ENCODE measurements at places on chromosomes 3 and 15. TPM values are rescaled to one million over a fixed set of nuclear protein-coding genes. Genes with fewer than 3 reads are reported as not detected.
A peak's percentile ranks its signal among the peaks of the same experiment; 100 is the strongest.

DNA sequence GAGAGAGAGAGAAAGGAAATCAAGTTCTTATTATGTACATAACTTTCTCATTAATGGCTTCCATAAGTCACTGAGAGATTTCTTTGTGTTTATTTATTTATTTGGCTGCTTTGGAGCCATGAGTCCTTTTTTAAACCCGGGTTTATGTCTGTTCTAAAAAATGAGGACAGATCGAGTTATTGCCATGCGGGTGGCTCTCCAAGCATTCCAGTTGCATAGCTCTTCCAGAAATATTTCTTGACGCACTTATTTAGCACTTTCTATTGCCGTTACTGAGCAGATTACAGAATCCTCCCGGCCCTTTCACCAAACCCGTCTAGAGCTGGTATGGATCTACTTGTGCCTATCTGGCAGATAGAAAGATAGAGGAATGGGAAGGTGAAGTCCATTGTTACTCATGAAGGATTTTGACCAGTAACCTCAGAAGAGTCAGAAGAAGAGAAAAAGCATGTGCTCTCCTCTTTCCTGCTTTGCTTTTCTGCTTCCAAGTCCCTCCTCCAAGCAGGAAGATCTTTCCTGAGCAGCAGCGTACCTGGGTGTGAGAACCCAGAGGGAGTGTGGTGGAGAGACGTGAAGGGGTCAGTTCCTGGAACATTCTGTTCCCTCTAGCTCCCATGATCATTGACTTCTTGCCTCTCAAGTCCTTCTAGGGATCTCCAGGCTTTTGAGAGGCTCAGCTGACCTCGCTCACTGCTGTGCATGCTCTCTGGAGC, 112.8 kb downstream of the LPP start:
- DNase-seq: no peak
- no peaks in the 10 kb centered on the region for H3K27me3 ChIP-seq
- H3K4me3 ChIP-seq: no peak overlapping the region
- H3K27ac ChIP-seq: peak overlapping the region; percentile 89
- H3K4me1 ChIP-seq: peaks cover 58% of the 10 kb centered on the region
- H3K36me3 ChIP-seq: no peaks in the 10 kb centered on the region

GRCh38 chr3:42014458-42014920, 52.6 kb upstream of the ULK4 start:
- peaks cover 51% of the 10 kb centered on the region for H3K4me1 ChIP-seq
- H3K27me3 ChIP-seq: no peaks in the 10 kb centered on the region

DNA sequence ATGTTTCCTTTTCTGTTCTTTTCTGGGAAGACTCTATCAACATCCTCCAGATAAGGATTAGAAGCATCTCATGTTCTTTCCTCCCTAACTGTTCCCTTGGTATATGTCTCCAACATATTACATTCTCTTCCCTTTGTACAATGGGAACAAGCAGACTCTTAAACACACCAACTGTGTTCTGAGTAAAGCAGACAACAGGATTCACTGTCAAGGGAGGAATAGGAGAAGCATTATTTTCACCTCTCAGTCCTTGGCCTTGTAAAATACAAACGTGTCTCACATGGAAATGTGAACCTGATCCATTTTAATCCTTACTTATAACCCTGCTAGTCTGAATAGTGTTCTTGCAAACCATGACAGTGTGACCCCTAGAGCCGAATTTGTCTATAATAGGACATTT, 19.6 kb downstream of the GYG1 start:
- no peak for DNase-seq
- H3K27ac ChIP-seq: peak overlapping the region; percentile 39
- no peaks in the 10 kb centered on the region for H3K27me3 ChIP-seq
- peaks cover 17% of the 10 kb centered on the region for H3K4me1 ChIP-seq

GOLGA6L10 gene
- 0.84 TPM for total RNA-seq

IGDCC3 gene
- total RNA-seq: 0.33 TPM

DNA sequence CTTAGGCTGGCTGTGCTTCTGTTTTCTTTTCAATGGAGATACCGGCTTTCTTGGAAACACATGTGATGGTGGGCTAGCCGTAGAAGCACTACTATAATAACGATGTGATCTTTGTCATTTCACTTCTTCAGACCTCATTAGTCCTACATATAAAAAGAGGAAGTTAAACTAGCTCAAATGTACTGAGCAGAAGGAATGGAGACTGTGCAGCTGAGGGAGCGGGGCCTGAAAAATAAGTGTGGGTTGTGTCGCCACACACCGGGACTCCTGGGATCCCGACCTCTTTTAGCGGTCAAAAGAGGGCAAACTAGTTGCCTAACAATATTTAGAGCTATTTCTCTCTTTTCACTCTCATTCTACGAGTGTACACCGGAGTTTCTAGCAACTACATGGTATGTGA, 1.0 kb upstream of the RNF7 start:
- no peaks in the 10 kb centered on the region for H3K36me3 ChIP-seq
- no peak overlapping the region for H3K4me3 ChIP-seq
- no peak overlapping the region for H3K27ac ChIP-seq
- no peaks in the 10 kb centered on the region for H3K27me3 ChIP-seq
- H3K4me1 ChIP-seq: peaks cover 16% of the 10 kb centered on the region

DHFR2 gene
- total RNA-seq: 5.4 TPM

DNA sequence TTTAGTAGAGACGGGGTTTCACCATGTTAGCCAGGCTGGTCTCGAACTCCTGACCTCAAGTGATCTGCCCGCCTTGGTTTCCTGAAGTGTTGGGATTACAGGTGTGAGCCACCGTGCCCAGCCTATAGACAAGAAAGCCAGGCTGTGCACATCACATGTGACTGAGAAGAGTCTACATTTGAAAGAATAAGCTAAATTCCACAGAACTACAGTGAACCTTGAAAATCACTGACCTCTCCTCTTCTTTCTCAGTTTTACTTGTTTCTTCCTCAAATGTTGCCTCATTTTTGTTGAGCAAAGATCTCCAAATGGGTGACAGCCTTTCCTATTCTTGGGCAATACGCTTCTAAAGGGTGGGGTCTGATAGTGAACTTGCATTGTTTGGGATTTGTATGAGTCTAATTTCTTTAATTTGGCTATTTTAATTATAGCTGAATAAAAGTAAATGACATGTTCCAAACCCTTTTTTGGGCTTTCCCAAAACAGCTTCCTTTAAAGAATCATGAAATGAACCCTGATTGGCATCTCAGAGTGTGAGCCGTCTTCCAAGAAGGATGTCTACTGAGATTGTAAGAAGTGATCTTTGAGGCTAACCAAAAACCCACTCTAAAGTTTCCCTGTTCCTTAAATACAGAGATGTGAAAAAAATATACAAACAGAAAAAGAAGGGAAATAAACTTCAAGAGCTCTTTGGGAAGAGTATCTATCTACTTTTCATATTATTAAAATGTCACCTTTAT, 21.6 kb upstream of the SPTBN5 start:
- DNase-seq: no peak
- peak overlapping the region; percentile 69 for H3K27ac ChIP-seq
- no peaks in the 10 kb centered on the region for H3K27me3 ChIP-seq
- peaks cover 91% of the 10 kb centered on the region for H3K4me1 ChIP-seq
- H3K36me3 ChIP-seq: peaks cover 17% of the 10 kb centered on the region

All from heart left ventricle (tissue), 16 donors.